ENCODE measurements at places on chromosomes 2 and 18.
A peak's percentile ranks its signal among the peaks of the same experiment; 100 is the strongest.

DNA sequence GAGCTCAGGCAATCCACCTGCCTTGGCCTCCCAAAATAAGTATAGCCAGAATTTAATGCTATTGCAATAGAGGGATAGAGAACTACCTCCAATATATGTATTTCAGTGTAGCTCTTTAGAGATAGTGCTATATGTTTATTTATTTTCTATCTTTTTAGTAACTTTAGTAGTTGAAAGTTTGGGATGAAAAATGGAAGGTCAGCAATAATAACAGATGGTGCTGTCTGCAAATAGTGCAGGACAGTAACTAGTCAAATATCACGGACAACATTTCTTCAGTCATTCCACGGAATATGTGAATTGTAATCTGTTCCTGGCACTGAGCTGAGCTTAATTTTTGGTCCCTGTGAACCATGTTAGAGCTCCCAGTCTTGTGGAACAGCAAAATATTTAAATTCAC lies 43.2 kb upstream of the GULP1 start:
- DNase-seq: no peak

GRCh38 chr2:227661025-227661649 lies 5.5 kb upstream of the SCYGR5 start:
- DNase-seq: no peak

GRCh38 chr2:71786291-71787107 lies 333.1 kb downstream of the DYSF start:
- no peak for DNase-seq

DNA sequence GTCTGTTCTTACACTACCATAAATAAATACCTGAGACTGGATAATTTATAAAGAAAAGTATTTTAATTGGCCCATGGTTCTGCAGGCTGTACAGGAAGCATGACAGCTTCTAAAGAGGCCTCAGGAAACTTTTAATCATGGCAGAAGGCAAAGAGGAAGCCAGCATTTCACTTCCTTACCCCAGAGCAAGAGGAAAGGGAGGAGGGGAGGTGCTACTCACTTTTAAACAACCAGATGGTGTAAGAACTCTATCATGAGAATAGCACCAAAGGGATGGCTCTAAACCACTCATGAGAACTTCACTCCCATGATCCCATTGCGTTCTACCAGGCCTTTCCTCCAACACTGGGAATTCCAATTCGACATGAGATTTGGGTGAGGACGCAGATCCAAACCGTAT lies 344.4 kb upstream of the SLC39A10 start:
- no peak for DNase-seq

- DNase-seq: peak; percentile 57
These were observed 215.9 kb downstream of the IRS1 start for GRCh38 chr2:226583715-226584114.

DNA sequence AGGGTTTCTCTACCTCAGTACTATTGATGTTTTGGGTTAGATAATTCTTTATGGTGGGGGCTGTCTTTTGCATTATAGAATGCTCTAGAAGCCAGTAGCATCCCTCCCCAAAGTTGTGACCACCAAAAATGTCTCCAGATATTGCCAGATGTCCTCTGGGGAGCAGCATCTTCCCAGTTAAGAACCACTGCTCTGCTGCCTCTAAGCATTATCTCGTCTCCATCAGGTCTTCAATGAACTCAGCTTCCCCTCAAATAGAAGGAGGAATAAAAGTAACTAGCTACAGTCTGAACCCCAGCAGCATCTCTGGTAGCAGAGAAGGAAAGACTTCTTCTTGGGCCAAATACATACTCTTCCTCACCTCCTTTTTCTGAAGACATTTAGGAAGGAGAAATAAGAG lies 244.1 kb downstream of the AGPS start:
- DNase-seq: no peak

- DNase-seq: no peak
These were observed 183.3 kb upstream of the HDAC4 start for GRCh38 chr2:239583879-239584859.

DNA sequence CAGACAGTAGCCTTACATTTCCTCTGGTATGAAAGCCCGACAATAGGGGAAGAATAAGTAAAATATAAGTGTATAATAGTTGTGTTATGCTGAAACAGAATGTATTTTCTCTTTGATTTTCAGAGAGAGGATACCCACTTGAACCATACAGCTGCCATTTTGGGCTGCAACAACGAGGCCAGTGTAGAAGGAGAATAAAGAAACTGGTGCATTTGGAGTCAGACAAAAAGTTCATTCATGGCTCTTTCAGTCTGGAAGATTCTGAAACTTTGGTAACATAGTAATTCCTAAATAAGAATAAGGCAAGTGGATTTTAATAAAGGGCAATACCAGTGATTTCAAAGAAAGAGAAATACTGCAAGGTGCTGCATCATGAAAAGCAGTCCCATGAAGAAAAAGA lies 610.9 kb downstream of the LRP1B start:
- DNase-seq: no peak

DNA sequence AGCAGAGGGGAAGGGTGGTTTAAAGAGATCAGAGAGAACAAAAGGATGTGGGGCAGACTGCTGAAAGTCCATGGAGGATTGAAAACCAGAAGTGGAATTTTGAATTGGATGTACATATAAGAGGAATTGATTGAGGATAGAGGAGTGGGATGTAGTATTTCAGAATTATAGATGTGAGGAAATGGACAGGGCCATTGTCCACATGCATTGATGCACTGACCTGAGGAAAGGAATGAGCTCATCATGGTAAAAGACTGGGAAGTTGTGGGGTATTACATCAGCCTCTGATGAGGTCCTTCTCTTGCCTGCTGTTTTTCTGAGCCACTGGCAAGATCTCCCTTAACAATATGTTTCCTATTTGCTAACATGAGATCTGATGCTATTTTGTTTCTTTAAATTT lies 365.7 kb upstream of the FANCL start:
- DNase-seq: no peak

GRCh38 chr2:88055371-88056128 lies at the start of gene KRCC1:
Gene KRCC1 (minus strand): TSS chr2:88055783. CDS start chr2:88028563, 27,220 bp downstream.
- DNase-seq: no peak

DNA sequence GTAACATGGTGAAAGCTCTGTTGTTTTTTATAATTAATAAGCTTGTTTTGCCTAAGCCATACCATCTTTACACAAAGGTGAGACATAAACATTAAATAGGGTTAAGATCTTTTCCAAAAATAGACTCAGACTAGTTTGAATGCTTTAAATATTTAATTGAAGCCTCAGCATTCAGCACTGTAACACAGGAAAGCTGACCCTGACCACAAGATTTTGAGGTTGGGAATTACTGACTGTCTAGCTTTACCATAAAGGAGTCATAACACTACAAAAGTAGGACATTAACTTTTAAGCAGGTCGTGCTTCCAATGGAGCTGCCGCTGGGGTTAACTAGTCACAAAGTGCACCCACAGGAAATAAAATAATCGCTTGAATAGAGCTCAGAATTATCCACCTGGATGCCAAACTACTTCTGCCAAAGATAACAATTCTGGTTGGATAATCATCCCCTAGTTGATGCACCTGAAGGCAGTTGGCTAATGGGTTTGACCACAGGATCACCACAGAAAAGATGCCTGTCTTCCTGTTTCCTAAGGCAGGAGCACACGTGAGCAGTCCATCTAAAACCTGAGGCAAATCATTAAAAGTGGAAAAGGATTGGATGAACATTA lies 106.2 kb downstream of the COBLL1 start:
- DNase-seq: no peak

All from Panc1 (cell line).